ENCODE measurements at places on chromosomes 12 and 14. TPM values are rescaled to one million over a fixed set of nuclear protein-coding genes. Genes with fewer than 3 reads are reported as not detected.

- peaks cover 41% of the 10 kb centered on the region for H3K4me1 ChIP-seq
- peak overlapping the region; percentile 90 for H3K27ac ChIP-seq
- peaks cover 4% of the 10 kb centered on the region for H3K36me3 ChIP-seq
- H3K4me3 ChIP-seq: peak overlapping the region; percentile 46
Observed at GRCh38 chr12:117063162-117063911, 35.9 kb downstream of the TESC start.

GRCh38 chr12:76457818-76458217 lies 101.8 kb downstream of the OSBPL8 start:
- H3K36me3 ChIP-seq: peaks cover 4% of the 10 kb centered on the region
- H3K4me3 ChIP-seq: no peak overlapping the region
- H3K27ac ChIP-seq: no peak overlapping the region
- H3K4me1 ChIP-seq: peaks cover 13% of the 10 kb centered on the region

GRCh38 chr14:67852926-67853604 lies 33.5 kb downstream of the RAD51B start:
- peaks cover 7% of the 10 kb centered on the region for H3K4me1 ChIP-seq
- no peak overlapping the region for H3K4me3 ChIP-seq
- peaks cover 7% of the 10 kb centered on the region for H3K36me3 ChIP-seq
- no peak for DNase-seq
- no peak overlapping the region for H3K27ac ChIP-seq
- H3K27me3 ChIP-seq: no peaks in the 10 kb centered on the region

- H3K27ac ChIP-seq: no peak overlapping the region
- no peaks in the 10 kb centered on the region for H3K36me3 ChIP-seq
- no peak for DNase-seq
- H3K4me3 ChIP-seq: no peak overlapping the region
- H3K27me3 ChIP-seq: peaks cover 53% of the 10 kb centered on the region
Observed at GRCh38 chr12:16606201-16606849, 363 bp upstream of the LMO3 start.

NEK9 gene
- 58.1 TPM for total RNA-seq

GRCh38 chr12:115205755-115206308 lies 521.9 kb upstream of the TBX3 start:
- no peaks in the 10 kb centered on the region for H3K27me3 ChIP-seq
- no peak overlapping the region for H3K27ac ChIP-seq
- no peak for DNase-seq
- H3K36me3 ChIP-seq: no peaks in the 10 kb centered on the region

DNA sequence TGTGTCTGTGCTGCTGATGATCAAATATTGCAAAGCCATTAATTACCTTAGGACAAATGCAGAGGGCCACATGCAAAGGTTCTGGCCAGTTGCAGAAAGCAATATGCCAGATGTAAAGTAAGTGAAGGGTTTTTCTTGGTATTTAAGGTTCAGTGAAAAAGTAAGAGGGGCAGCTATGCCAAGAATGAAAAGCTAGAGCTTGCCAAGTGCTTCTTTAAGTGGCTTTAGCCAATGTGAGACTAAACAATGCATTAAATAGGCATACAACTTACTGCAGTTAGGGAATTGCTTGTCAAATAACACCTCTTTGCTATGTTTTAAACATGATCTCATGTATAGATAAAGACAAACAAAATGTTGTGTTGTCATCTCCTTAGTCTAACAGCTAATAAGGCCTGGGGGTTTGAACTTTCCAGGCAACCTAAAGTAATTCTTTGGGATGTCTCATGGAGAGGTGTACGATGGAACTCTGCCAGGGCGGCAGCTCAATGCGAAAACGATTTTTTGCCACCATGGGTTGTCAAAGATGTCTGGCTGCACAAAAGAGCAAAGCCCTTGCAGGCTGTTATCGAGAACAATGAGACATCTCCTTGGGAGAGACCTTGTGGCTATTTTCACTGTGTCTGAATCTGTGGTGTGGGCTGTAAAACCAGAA lies 12.0 kb downstream of the IGF1 start:
- H3K27ac ChIP-seq: no peak overlapping the region
- peaks cover 19% of the 10 kb centered on the region for H3K27me3 ChIP-seq
- no peaks in the 10 kb centered on the region for H3K36me3 ChIP-seq
- no peaks in the 10 kb centered on the region for H3K4me1 ChIP-seq

RND1 gene
- total RNA-seq: 3.5 TPM

All from activated T-helper 2 cell treated with anti-CD3 and anti-CD28 coated beads, Interferon-gamma antibody, Interleukin-2, Interleukin-4, amounts not matched to agents 10 μg/mL and 5 μg/mL and 100 μg/mL, durations not matched to agents 14 hours and 24 hours and 36 hours (primary cell).